ENCODE measurements at places on chromosomes 1 and 21.

GRCh38 chr1:231929311-231929710, 302.7 kb downstream of the DISC1 start:
- DNase-seq, result no peak

GRCh38 chr1:67005068-67005467, 48.9 kb downstream of the SLC35D1 start:
- DNase-seq, result no peak

- no peak for DNase-seq
These were observed 124.2 kb downstream of the MACF1 start for GRCh38 chr1:39328586-39329121.

- no peak for DNase-seq
These were observed 17.5 kb downstream of the COL9A2 start for GRCh38 chr1:40299366-40300248.

DNA sequence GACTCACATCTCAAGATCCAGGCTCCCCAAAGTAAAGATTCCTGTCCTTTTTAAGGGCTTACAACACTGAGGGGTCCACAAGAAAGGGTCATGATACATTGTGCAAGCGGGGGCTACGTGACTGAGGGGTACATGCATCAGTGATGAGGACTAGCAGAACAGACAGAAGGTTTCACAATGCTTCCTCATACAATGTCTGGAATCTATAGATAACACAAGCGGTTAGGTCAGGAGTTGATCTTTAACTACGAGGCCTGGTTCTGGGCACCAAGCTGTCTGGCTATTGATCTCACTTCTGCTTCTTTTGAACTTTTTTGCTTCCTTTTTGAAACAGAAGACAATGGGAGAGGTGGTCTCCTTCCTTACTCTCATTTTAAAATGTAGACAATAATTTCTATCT, 718.6 kb downstream of the AMY1C start:
- no peak for DNase-seq

- no peak for DNase-seq
These were observed 153.3 kb upstream of the FOXD3 start for GRCh38 chr1:63169057-63169456.

DNA sequence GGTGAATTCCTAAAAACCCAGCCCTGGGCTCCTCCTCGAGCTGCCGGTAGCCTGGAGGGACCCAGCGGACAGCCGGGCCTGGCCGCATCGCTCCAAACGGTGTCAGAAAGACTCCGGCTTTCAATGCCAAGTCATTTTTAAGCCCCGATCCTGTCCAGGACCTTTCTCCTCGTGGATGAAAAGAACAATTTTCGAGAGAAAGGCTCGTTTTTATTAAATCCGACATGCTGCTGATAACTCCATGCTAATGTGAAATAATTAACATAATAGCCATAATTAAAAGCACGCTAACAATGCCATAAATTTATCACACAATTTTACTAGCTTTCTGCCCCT, 4.6 kb upstream of the FOXD3 start:
- DNase-seq, result no peak
